ENCODE measurements at places on chromosomes 4 and X.
A peak's percentile ranks its signal among the peaks of the same experiment; 100 is the strongest.

- peak; percentile 71 for DNase-seq
These were observed 170.7 kb upstream of the ZCCHC13 start for GRCh38 chrX:74133156-74133796.

DNA sequence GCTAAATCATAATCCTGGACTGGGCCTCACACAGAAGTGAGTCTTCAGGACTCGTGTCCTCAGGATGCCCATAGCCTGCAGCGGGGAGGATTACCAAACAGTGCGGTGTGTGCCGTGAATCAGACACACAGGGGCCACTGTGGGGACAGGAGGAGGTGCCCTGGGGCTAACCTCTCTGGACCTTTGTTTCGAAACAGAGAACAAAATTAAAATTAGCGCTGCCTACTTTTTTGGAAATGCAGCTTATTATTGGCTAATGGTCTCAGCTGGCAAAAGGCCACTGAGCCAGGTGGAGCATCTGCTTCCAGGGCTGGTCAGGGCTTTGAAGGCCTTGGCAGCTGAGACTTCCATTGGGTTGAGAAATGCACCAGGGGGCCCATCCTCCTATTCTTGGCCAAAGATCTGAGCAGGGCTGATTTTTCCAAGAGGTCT, 236.2 kb downstream of the EVC2 start:
- no peak for DNase-seq

- no peak for DNase-seq
These were observed 810.4 kb downstream of the TRIML1 start for GRCh38 chr4:188949596-188949995.

DNA sequence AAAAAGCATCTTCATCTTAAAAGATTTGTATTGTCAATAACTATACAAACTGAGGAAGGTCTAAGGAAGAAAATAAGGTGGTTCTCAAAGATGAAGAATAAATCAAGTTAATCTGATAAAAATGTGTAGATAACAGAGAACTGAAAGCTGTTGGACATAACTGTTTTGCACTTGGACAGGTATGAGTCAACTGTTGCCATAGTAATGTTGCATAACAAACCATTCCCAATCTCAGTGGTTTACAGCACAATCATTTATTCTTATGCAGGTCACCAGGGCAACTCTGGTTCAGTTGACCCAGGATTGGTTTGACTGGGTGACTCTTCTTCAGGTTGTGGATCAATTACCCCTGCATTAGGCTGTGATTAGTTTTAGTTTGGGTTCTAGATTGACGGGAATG, 2197.7 kb downstream of the ARAP2 start:
- DNase-seq, result no peak

- DNase-seq, result no peak
These were observed 67.3 kb downstream of the ADRA2C start for GRCh38 chr4:3833326-3833989.

Data from KBM-7 (cell line).